Fibroblast of skin of right biceps (primary cell): ENCODE measurements at places on chromosomes 4 and X.

DNA sequence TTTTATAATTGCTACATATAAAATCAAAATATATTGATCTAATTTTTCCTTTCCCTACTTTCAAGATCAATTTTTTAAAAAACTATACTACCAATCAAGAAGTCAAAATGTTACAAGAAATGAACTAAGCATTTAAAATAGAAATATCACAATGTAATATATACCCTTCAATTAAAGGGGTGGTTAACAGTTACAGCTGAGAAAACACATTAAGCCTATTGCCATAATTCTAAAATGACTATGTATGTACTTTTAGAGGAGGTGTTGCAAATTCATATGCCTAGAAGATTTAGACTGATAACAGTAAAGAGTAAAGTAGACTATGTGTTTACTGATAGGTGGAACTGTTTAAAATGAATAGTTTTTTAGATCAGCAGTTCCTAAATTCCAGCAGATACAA, 3.7 kb downstream of the NUP54 start:
- no peak for DNase-seq

DNA sequence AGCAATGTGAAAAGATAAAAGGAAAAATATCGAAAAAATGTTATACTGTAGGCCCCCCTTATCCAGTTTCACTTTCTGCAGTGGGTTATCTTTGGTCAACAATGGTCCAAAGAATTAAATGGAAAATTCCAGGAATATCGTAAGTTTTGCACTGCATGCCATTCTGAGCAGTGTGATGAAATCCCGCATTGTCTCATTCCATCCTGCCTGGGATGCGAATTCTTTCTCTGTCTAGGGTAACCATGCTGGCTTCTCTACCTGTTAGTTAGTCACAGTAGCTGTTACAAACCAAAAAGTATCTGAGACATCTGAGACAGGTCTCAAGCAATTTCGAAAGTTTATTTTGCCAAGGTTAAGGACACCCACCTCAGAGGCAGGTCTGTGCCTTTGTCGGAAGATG, 170.3 kb downstream of the COX18 start:
- DNase-seq, result peak; percentile 9

- DNase-seq, result peak; percentile 36
Observed at GRCh38 chr4:53205970-53206369, 159.9 kb downstream of the SCFD2 start.

- DNase-seq, result no peak
Observed at GRCh38 chr4:2045518-2045951, 13.6 kb upstream of the NAT8L start.

- DNase-seq, result peak; percentile 29
Observed at GRCh38 chr4:107863416-107863815, 38.7 kb downstream of the SGMS2 start.

- no peak for DNase-seq
Observed at GRCh38 chr4:71697031-71697430, 86.8 kb downstream of the GC start.

GRCh38 chrX:44874420-44875184, 1.6 kb downstream of the KDM6A start:
- DNase-seq, result peak; percentile 34

GRCh38 chr4:38919494-38919893, 51.9 kb downstream of the FAM114A1 start:
- DNase-seq, result peak; percentile 7

GRCh38 chr4:98468709-98469108, 189.7 kb downstream of the TSPAN5 start:
- peak; percentile 30 for DNase-seq

DNA sequence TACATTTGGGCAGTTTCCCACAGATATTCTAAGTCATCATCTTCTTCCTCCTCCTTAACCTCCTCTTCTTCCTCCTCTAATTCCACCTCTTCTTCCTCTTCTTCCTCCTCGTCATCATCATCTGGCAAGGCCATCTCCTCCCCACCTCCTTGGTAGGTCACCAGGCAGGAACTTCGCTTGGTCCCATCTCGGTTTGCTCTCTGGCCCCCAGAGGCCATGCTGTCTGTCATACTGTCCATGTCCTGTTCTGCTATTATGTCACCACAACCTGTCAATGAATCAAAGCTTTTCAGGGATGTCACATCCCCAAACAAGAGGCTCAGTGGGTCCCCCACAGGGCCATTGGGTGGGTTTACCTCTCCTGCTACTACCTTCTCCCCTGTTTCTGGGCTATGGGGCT, 13.5 kb downstream of the AMER1 start:
- no peak for DNase-seq

GRCh38 chr4:144712775-144713174, 66.8 kb downstream of the HHIP start:
- peak; percentile 73 for DNase-seq

GRCh38 chr4:176376032-176376614, 56.4 kb downstream of the SPCS3 start:
- DNase-seq, result peak; percentile 30

GRCh38 chrX:71935476-71935875, 24.8 kb downstream of the NHSL2 start:
- DNase-seq, result no peak

- DNase-seq, result no peak
Observed at GRCh38 chrX:84909151-84909550, 94.5 kb upstream of the APOOL start.

DNA sequence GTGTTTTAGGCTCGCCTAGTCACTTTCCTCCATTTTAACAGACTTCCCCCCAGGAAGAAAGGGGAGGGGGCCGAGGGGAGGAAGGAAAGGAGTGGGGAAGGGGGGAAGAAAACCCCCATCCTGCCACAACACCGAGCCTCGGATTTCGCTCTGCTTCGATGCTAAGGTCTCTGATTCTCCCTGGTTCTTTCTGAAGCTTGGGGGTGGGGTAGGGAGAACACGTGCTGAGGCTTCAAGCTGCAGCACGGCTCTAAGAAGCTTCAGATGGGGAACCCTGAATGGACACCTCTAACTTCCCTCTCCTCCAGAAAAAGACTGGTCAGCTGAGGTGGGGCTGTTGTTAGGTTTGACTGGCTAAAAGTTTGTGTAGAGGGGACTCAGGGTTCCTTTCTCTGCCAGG, 61.8 kb downstream of the RHOH start:
- DNase-seq, result no peak

- no peak for DNase-seq
Observed at GRCh38 chr4:160352637-160353036, 1249.8 kb downstream of the RAPGEF2 start.

DNA sequence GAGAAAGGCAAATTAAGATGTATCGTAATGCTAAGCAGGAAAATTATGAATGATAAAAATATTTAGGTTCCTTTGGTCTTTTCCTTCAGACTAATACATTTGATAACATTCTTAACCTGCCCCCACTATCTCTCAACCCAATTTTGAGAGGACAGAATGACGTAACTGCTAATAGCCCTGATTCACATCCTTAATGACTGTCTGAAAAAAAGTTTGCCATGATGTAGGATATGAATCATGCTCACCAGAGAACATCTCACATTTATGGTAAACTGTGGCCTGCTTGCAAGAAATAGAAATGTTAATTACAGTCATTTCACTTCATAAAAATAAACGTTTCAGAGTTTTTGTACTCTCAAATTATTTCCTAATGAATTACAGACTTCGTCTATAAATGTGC, 128.0 kb upstream of the VEGFC start:
- DNase-seq, result peak; percentile 91

DNA sequence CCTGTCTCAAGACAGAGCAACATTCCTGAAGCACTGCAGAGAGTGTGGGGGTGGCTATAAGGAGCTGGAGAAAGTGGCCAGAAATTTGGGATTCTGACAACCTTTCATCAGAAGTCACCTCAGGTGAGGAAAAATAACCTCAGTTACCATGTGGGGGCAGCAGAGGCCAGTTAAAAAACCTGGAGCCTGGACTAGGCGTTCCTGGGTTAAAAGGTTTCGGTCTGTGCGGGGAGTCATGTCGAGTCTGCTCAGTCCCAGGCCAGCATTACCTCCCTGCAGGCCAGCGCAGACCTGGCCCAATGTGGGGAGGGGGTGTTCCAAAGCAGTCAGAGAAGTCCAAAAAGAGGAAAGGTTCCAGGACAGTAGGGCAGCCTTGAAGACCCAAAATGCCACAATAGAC, 10.9 kb upstream of the NALF2 start:
- peak; percentile 0 for DNase-seq

- DNase-seq, result no peak
Observed at GRCh38 chr4:74456056-74456744, 11.3 kb downstream of the AREG start.

GRCh38 chr4:183636503-183636902, 22.5 kb downstream of the RWDD4 start:
- DNase-seq, result no peak

DNA sequence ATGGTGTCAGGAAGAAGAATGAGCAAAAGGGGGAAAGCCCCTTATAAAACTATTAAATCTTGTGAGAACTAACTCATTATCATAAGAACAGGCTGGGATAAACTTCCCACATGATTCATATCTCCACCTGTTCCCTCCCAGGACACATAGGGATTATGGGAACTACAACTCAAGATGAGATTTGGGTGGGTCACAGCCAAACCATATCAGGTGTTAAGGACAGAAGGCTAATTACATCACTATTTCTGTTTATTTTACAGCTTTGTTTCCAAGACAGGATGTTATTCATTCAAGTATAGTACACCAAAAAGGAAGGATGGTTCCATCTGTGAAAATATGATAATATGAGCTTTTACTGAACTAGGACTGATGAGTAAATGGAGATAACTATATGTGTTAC, 63.7 kb upstream of the ARSJ start:
- no peak for DNase-seq

DNA sequence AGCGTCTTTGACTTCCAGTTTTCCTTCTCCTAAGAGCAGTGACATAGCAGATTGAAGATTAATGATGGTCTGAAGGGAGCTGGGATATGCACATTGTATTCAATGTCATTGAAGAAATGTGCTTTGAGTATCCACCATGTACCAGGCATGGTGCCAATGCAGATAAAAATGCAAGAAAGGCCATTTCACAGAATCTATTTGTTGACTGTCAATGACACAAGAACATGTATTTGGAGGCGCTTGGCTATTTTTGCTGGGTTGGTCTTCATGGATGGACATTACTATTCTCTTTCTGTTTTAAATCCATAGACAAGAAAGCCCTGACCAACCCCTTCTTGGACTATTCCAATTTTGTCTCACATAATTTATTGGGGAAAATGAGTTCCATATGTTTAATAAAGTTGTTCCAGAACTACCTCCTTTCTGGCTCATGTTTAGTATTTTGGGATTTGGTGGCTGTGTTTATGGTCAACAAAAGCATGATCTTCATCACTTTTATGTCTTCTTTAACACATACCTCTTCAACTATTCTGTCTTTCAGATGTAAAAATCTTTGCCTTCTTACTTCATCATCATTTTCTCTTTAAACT, 174.5 kb downstream of the CPE start:
- no peak for DNase-seq

DNA sequence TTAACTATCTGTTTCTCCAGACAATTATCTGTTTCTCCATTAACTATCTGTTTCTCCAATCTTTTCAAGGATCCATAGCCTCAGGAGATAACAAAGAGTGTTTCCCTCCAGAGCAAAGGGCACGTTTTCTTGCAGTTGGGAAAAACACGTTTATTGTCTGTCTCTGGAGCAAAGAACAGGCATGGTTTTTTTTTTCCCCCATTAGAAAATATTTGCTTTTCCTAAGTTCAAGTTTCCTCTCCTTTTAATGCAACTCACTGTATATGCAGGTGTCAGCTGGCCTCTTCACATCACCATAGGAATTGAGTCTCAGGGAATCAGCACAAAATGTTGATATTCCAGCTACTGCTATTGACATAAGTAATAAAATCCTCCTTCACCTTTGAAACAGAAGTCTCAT, 984.4 kb downstream of the RAB28 start:
- no peak for DNase-seq

DNA sequence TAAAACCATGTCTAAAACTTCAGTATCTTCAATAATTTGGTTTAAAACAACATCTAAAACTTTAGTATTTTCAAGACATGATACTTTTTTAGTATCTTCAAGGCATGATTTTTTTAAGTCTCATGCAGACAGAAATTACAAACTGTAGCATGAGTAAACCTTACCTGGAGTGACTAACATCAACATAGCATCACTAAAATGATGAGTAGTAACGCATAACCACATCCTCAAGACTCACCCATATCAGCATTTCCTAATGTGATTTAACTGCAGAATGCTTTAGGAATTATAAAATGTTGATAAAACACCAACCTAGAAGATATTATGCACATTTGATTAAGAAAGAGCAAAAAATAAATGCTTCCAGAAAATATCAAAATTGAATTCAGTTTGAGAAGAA, 19.7 kb upstream of the EDNRA start:
- peak; percentile 41 for DNase-seq

DNA sequence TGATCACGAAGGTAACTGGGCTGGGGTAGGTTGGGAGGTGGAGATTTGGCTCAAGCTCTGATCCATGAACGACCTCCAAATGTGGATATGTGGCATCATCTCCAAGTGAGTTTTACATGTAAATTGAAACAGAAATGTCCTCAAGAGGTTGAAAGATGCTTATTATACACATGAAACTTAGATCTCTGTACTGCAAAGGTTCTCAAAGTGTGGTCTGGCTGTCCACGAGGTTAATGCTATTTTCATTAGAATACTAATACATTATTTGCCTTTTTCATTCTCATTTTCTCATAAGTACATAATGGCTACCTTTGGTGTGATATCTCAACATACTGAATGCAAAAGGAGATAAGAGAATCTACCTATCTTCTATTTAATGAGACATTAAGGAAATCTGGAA, 198.2 kb downstream of the RASL11B start:
- DNase-seq, result no peak

- peak; percentile 68 for DNase-seq
Observed at GRCh38 chr4:158172261-158173258, at the start of gene GASK1B. Gene GASK1B, minus strand, starts transcription at chr4:158173025. Its CDS starts 1,650 bp downstream, at chr4:158171375.

DNA sequence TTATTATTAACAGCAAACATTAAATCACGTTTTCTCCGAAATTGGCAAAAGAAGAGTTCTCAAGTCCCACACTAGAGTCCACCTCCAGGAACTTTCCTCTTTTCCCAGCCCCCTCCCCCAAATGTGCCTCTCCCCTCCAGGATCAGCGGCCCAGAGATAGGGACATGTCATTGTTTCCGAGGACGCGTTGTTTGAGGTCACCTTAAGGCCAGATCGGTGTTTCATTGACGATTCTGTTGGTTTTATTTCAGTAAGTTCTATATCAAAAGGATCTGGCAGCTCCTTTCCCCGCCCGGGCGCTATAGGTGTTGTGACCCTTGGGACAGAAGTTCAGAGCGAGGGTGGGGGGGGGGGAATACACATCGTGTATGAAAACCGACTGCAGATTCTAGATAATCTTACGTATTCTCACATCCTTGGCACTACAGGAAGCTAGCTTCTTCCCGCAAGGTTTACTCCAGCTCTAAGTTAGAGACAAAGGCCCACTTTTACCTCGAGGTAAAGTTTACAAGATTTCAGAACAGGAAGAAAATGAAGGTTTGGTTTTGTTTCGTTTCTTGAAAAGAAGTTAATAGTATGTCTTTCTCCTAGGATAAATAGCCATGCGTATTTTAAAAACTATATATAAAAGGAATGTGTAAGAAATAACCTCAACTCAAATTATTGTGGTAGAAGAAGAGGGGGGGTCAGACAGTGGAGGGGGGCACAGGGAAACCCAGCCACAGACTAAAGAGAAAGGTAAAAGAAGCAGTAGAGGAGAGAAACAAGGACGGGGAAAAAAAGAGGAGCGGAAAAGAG, 739 bp upstream of the MSX1 start:
- DNase-seq, result no peak

GRCh38 chr4:144572660-144573059, 73.3 kb upstream of the HHIP start:
- no peak for DNase-seq

GRCh38 chr4:2866891-2867290, 23.2 kb downstream of the ADD1 start:
- peak; percentile 35 for DNase-seq
